ENCODE measurements at places on chromosomes 1 and 21.

DNA sequence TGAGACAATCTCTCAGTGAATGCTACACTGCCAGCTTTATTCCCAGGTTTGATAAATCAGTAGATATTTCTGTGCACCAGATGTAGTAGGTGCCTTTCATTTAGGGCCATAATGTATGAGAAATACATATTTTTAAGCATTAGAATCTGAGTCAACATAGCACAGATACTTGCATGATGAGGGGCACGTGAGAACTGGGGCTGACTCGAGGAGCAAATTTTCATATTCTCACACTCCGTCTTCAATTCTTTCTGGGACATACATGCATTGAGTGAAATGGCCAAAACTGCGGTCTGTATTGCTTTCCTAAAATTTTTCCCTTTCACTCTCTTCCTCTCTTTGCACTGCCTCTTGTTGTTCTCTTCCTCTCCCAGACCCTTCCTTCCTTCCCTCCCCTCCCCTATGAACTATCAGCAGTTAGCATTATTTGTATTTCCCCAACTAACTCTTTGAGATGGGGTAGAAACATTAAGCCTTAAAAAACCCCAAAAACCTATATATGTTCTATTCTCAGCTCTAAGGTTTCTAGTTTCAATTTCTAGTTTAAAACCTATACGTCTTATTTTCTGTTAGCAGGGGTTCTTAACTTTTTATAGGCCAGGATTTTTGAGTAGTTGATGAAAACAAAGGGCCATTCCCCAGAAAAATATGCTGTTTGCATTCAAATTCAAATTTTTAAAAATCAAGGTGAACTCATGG, 289.1 kb downstream of the PTBP2 start:
- DNase-seq = no peak

- no peak for DNase-seq
These were observed 46.7 kb downstream of the VANGL2 start for GRCh38 chr1:160446945-160447600.

- no peak for DNase-seq
These were observed 199.3 kb downstream of the DSCAM start for GRCh38 chr21:40647706-40648105.

DNA sequence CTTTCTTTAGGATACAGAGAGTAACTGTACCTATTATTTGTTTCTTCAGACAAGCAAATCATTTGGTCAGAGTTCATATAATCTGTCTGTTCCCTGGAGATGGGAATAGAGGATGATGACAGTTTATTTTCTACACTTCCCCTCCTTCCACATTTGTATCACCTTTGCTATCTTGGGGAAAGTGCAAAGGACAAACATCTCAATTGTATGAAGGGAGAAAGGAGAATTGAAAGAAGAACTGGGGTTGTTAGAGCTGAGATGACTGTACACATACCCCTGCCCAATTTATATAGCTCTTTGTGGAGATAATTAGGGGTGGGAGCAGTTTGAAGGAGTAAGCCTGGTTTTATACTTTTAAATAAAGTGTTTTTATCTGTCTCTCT, 14.0 kb downstream of the POLR3GL start:
- DNase-seq = no peak

DNA sequence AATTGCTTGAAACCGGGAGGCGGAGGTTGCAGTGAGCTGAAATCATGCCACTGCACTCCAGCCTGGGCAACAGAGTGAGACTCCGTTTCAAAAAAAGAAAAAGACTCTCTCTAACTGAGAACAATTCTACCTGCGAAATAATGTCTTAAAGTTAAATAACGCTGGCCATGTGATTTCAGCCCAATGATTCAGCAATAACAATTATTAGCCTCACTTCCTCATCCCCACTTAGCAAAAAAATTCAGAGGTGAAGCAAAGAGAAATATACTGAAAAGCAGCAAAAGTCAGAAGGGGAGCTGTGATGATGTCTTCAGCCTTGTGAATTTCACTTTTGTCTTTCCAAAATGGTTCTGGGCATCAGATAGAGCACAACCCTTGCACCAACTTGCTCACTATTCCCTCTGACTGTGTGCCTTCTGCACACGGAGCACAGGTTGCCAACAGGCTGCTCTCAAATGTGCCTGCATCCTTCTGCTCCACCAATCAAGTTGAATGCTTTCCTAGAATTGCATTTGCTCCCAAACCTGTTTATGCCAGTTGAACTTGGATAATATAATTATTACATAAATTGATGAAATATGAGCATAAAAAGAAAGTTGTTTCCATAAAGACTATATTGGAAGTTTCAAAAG, 79.8 kb upstream of the IPO9 start:
- DNase-seq = no peak

- DNase-seq = no peak
These were observed 833.5 kb downstream of the ADGRL2 start for GRCh38 chr1:82634266-82634665.

DNA sequence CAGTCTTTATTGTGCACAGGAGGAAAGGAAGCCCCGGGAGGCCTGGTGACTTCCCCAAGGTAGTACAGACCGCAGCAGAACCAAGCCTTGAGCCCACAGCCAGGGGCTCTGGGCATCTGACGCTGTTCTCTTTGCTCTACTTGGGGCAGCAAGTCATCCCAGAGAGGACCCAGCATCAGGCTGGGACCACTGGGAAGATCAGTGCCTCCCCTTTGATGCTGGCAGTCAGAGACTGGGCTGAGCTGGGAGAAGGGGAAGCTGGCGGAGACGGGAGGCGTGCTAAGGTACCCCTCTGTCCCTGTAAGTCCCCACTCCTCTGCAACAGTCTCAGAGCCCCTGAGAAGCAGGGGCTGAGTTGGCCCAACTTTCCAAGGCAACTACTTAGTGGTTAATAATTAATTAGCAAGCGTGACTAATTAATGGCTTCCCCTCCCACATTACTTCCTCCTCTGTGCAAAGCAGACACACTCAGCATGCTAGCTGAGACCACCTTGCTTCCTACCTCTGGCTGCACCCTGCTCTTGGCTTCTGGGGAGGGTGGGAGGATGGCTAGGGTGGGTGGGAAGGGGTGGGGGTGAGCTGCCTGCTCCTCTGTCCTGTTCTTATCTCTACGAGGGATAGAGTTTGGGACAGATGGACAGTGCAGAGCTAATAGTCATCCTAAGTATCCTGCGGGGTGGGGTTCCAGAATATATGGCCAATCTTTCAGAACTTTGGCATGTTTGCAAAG, 1.3 kb downstream of the INAVA start:
- DNase-seq = no peak

DNA sequence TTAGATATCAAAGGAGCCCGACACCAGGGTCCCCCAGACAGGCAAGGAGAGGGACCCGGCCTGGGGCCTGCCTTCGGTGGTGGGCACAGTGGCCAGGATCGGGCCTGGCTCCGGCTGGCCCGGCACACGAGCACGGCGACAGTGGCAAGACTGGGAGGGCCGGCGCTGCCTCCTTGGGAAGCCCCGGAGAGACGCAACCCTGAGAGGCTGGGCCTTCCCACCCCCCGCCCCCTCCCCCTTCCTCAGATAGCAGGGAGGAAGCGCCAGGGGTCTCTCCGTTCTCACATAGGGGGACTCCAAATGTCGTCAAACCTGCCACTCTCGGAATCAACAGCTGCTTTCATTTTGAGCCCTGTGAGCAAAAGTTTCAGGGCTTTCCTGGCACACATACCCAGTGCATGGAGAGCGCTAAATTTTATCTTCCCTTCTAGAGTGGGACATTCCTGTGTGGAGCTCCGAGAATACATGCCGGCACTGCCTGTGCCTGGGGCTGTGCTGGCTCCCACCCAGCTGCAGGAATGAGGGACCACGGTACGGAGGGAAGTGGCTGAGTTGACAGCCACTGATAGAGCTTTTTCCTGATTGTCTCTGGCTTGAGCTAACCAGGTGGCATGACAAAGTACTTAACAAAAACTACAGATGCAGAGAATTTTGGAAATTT, 62.4 kb downstream of the CD247 start:
- no peak for DNase-seq

- DNase-seq = no peak
These were observed 125.9 kb downstream of the RHOU start for GRCh38 chr1:228860911-228861831.

DNA sequence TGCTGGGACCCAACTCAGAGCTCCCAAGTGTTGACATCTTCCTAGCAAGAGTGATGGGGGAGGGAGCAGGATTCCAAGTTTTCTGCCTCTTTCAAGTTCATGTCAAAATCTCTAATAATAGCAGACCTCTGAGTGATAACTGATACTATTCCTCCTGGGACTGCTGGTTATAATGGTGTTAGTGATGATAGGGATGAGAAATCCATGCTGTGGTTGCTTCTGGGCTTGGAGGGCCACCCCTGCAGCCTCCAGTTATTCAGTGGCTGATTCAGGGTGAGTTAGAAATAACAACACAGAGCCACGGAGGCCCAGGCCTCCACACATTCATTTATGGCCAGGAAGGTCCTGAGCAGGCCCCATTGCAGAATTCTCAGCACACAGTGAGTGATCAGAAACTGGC, 40.6 kb upstream of the ARTN start:
- DNase-seq = no peak

DNA sequence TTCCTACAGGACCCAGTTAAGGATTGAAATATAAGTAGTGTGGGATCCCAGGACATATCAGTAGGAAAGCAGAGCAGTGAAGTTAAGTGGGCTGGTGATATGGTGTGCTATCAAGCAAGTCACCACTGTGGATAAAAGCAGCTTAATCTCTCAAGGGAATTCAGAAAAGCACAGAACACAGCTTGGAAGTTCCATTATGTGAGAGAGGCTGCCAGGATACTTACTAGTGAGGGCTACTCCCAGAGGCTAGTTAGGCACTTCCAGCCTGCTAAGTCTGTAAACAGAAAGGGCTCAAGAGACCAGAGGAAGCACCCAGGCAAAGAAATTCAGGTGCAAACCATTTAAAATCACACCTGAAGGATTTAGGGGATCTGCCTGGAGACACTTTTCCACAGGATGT, 18.8 kb upstream of the GRIK1 start:
- DNase-seq = no peak

DNA sequence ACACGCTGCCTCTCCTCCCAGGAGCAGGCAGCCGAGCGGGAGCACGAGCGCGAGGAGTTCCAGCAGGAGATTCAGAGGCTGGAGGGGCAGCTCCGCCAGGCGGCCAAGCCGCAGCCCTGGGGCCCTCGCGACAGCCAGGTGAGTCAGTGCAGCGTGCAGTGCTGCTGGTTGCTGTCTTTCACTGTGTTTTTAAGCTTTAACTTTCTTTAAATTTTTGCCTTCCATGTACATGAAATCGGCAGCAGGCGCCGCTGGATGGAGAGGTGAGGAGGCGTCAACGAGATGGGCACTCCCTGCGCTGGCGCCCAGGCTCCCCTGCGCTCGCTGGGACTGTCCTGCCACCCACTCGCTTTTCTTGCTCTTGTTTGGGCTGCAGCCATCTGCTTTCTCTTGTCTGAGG, 60.7 kb upstream of the DIP2A start:
- no peak for DNase-seq

- no peak for DNase-seq
These were observed 37.0 kb downstream of the SERBP1 start for GRCh38 chr1:67393240-67393639.

DNA sequence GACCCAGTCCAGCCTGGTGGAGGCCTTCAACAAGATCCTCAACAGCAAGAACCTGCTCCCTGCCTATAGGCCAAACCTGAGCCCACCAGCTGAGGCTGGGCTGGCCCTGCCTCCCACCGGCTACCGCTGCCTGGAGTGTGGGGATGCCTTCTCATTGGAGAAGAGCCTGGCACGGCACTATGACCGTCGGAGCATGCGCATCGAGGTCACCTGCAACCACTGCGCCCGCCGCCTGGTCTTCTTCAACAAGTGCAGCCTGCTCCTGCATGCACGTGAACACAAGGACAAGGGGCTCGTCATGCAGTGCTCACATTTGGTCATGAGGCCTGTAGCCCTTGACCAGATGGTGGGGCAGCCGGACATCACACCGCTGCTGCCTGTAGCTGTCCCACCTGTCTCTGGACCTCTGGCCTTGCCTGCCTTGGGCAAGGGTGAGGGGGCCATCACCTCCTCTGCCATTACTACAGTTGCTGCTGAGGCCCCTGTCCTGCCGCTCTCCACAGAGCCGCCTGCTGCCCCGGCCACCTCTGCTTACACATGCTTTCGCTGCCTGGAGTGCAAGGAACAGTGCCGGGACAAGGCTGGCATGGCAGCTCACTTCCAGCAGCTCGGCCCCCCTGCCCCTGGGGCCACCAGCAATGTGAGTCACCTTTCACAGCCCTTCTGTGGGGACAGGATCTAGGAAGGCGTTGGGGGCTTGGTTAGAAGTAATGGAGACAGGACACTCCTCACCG, 5.8 kb downstream of the ZNF687 start:
- DNase-seq = no peak

- no peak for DNase-seq
These were observed 32.3 kb downstream of the LRRC8B start for GRCh38 chr1:89556726-89557444.

DNA sequence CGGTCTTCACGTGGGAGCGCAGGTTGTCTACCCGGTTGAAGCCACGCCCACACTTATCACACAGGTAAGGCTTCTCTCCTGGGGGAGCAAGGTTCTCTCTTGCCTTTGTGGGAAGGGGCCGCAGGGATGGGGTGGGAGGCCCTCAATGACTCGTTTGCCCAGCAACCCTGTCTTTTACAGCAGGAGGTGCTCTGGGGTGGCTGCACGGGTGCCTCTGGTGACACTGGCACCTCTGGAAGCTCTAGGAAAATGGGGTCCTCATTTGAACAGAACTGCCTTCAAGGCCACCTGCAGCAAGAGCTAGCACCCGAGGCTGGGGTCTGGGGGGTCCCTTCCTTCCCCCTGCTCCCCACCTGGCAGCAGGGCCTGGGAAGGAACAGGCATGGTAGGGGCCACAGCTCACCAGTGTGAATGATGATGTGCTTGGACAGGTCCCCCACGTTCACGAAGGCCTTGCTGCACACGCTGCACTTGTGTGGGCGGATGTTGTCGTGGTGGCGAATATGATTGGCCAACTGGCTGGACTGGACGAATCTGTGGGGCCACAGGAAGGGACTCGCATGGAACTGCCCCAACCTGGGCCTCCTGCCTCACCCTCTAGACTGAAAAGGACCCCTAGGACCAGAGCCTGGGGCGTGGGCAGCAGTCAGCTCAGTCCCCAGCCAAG, 33.1 kb downstream of the ZBTB17 start:
- DNase-seq = no peak

All from stimulated activated CD8-positive, alpha-beta memory T cell treated with anti-CD3 and anti-CD28 coated beads, Interleukin-7, amount 100 ng/mL, for 1 hour (primary cell).